ENCODE measurements at places on chromosomes 7 and 10. TPM values are rescaled to one million over a fixed set of nuclear protein-coding genes. Genes with fewer than 3 reads are reported as not detected.

BTBD16 gene
- not detected for total RNA-seq

C10orf71 gene
- not detected for total RNA-seq

GRCh38 chr7:103679151-103680132, 233.4 kb upstream of the SLC26A5 start:
- no peak for DNase-seq

MACC1 gene
- total RNA-seq: 14.6 TPM

GRCh38 chr7:15457990-15458955, 103.5 kb downstream of the AGMO start:
- no peak for DNase-seq

GJD4 gene
- total RNA-seq: not detected

C10orf53 gene
- total RNA-seq: not detected

GATAD1 gene
- 36.4 TPM for total RNA-seq

GRCh38 chr7:78323118-78323517, 524.5 kb downstream of the PHTF2 start:
- DNase-seq: no peak

DNA sequence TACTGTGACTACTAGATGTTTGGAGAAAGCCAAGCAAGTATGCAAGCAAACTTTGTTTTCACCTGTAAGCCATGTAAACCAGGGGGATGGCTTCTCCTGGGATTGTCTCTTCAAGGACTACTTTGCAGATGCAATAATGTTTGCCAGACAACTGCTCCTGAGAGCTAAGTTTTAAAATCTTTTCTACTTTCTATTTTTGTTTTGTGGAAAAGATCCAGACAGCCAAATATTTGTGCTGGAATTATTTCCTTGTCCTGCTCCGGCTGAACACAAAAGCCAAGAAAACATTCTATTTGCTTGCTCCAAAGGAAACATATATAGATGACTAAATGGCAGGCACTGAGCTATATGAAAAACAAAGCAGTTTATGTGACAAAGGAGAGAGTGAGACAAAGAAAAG, 51.6 kb downstream of the TFPI2 start:
- no peak for DNase-seq

- DNase-seq: no peak
Observed at GRCh38 chr10:97503406-97503805, 4.7 kb downstream of the UBTD1 start.

GRCh38 chr10:117143103-117143823, 5.2 kb upstream of the VAX1 start:
- no peak for DNase-seq

DNA sequence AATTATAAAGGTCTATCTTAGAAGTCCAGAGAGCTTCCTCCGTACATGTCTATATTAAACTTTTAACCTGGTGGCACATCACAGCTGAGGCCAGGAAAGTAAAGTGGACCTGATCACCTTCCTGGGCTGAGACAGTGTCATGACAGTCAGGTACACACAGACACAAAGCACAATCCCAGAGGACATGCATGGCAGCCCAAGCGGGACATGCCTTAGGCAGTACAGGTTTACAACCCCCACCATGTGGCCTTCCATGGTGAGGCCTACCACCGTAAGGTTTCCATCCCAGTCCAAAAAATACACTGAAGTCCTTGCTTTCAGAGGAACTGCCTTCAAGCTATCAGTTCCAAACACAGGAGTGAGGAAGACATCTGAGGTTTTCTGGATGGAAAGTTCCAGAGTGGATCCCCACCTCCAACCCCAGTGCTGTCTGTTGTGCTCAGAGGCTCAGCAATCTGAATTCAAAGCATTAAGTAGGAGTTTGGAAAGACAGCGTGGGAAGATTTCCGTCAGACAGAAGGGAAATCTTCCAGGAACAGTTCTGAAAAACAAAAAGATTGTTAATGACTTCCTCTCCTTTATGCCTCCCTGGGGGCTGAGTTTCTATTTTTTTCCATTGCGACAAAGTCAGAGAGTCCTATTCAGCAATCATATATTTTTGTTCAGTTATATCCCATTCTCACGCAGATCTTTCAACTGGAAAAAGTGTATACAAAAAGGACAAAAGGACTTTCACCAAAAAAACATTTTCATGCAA, 20.1 kb downstream of the IFIT3 start:
- no peak for DNase-seq

- DNase-seq: no peak
Observed at GRCh38 chr7:142927085-142927745, 6.3 kb downstream of the TRPV5 start.

- DNase-seq: no peak
Observed at GRCh38 chr10:34602478-34602877, 212.6 kb downstream of the PARD3 start.

DNA sequence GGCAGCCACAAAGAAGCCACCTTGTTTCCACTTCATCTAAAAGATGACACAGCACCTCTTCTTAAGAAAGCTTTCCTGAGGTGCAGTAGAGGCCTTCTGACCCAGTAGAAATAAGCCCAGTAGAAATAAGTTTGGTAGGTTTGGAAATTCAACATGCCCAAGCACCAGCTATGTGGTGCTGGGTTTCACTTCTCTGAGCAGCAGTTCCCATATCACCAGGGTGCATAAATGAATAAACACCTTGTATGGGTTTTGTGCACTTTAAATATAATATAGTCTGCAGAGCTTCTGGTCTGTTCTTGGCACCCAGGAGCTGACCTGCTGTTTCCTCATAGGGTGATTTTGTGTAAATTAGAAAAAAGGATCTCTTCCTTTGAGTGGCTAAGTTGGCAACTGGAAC, 492.4 kb upstream of the SORCS1 start:
- no peak for DNase-seq

- DNase-seq: peak; percentile 36
Observed at GRCh38 chr7:127251465-127252376, 1.0 kb downstream of the GRM8 start.

DNA sequence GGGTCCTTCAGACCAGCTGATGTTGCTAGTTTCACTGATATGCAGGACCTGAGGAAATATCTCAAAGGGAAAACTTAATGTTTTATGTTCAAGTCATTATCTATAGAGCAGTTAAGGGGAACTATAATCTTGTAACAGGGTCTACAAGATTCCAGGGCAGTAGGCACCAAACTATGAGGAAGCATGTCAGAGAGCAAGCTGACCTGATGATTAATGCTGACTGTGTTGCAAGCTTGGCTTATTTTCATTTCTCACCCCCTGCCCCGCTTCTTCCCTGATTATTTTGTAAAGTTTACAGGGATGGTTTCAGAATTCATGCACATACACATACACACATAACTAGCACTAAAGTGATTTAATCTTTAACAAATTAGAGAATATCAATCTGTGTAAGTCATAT, 84.3 kb upstream of the CACNA2D1 start:
- no peak for DNase-seq

DNA sequence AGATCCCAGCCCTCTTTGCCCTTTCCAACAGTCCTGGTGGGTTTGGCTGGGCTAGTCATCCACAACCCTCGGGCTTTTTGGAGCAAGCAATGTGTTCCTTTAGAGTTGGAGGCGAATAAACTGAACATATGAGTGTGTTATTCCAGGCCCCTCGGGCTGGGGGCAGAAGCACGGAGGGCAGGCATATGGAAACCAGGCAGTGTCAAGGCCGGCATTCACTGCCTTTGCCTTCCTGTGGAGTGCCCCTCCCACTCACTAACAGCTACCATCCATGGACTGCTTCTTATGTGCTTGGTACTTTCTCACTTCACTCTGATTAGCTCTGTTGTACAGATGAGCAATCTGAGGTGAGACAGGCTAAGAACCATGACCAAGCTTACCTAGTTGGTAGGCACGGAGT, 53.9 kb upstream of the EFCAB10 start:
- DNase-seq: no peak

DNA sequence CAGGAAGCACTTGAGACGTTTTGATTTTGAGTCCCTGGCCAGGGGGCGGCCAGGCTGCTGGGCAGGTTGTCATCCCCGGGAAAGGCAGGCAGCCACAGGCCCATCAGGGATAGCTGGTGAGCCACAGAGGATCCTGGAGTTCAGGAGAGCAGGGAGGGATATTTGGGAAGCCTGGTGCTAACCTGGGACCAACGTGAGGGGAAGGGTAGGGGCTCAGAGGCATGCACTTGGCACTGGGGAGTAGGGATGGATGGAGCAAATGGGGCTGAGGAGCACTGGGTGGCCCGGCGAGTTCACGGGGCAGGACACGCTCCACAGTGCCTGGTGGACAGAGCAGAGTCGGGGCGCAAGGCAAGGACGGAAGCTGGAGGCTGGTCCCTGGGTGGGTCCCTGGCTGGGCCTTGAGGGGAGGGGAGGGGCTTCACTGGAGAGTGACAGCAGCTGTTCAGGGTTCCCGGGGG, 30.2 kb downstream of the LRRC27 start:
- DNase-seq: no peak

FFAR4 gene
- total RNA-seq: 0.07 TPM

- DNase-seq: no peak
Observed at GRCh38 chr10:11154849-11155498, 137.3 kb downstream of the CELF2 start.

CAMK2B gene
- 0.44 TPM for total RNA-seq

MALRD1 gene
- 0.50 TPM for total RNA-seq

CACNA2D1 gene
- total RNA-seq: 33.3 TPM

PAPSS2 gene
- 22.1 TPM for total RNA-seq

MAGI2 gene
- 29.2 TPM for total RNA-seq

- no peak for DNase-seq
Observed at GRCh38 chr7:120991581-120991980, 3.1 kb downstream of the CPED1 start.

GRCh38 chr10:92692697-92693533, 3.2 kb downstream of the HHEX start:
- no peak for DNase-seq

GRCh38 chr7:49486974-49487829, 286.2 kb upstream of the VWC2 start:
- DNase-seq: no peak

LRMDA gene
- 0.48 TPM for total RNA-seq

DNA sequence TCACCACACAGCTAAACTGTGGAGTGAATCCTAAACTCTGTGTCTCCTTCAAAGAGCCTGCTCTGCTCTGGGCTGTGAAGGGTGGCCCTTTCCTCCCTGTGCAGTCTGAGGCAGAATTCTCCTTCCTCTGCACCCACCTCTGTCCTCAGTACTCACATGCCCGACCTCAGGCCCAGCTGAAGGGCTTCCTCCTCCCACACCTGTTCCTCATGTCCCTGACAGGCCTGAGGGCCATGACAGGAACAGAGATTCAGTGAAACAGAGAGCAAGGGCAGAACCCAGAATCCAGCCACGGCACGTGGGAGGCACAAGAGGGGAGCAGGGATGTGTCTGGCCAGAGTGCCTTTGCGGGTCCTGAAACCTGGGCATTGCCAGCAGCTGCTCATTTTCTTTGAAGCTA, 13.9 kb downstream of the CREB3L2 start:
- DNase-seq: no peak

CNNM1 gene
- total RNA-seq: 1.1 TPM

- no peak for DNase-seq
Observed at GRCh38 chr10:50574305-50574704, 49.5 kb downstream of the SGMS1 start.

GRCh38 chr10:31963589-31963980, 35.0 kb upstream of the ARHGAP12 start:
- no peak for DNase-seq

GIMAP4 gene
- total RNA-seq: 0.28 TPM

DNA sequence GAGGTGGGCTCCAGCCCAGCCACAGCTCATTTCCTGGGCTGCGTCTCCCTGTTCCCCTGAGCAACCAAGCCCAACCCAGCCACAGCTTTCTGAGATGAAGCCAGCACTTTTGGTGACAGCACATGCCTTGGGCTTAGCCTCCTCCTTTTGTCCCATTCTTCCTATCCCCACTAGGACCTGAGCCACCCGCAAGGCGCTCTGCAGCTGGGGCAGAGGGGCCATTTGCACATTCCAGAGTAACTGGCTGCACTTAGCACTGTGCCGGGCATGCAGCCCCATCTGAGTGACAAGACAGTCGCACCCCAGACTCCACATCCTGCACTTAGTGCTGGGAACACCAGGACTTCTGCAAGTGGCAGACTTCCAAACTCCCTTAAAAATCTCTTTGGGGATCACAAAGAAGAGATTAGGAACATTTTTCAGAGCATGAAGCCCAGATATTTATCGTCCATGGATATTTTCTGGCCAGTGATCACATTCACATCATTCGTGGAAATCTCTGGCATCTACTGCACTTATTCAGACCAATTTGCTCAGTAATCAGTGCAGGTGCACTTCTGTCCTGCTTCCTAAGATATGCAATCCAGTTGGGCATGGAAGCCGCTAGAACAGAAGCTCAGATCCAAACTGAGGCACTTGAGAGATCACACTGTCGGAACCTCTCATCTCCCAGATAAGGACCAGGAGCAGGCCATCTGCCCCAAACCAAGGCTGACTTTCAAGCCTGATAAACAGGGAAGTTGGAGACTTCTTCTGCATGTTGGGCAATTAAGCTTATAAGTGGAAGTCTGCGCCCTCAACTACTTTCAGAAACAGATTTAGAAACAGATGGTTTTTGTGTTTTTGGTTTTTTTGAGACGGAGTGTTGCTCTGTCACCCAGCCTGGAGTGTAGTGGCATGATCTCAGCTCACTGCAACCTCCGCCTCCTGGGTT, 26.4 kb downstream of the CHST15 start:
- peak; percentile 72 for DNase-seq

DNA sequence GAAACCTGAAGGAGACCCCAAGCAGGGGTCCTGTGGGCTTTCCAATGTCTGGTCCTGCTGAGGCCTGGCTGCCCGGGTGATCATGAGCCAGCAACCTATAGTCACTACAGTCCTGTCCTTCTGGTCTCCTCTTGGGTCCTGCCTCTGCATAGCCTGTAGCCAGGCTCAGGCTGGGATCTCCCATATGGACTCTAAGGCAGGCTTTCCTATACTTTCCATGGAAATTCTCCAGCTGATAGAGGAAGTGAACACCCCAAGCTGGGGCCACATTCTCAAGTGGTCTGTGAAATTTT, 26.4 kb downstream of the ANXA8 start:
- DNase-seq: no peak

GRCh38 chr10:124349996-124350280, 68.8 kb downstream of the OAT start:
- no peak for DNase-seq

DNA sequence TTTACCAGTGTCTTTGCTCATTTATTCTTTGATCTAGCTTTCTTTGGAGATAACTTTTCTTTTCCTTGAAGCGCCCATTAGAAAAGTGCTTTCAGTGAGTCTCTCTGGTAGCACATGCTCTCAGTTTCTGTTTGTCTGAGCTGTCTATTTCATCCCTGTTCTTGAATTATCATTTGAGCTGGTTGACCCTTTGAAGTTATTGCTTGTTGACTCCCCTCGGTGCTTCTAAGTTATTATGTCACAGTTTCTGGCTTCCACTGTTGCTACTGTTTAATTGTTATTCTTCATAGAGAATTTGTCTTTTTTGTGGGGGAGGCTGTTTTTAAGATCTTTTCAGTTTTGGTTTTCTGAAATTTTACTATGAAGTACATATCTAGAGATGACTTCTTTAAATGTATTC, 11.4 kb upstream of the PRF1 start:
- no peak for DNase-seq

BLNK gene
- not detected for total RNA-seq

Measured in WTC11 (cell line).